NB4 (cell line): ENCODE measurements at places on chromosomes 2 and 18.
A peak's percentile ranks its signal among the peaks of the same experiment; 100 is the strongest.

- no peak for DNase-seq
These were observed 1281.9 kb upstream of the PIK3C3 start for GRCh38 chr18:40673150-40673549.

- DNase-seq = peak; percentile 52
These were observed 844.3 kb downstream of the MBD2 start for GRCh38 chr18:53380063-53380639.

DNA sequence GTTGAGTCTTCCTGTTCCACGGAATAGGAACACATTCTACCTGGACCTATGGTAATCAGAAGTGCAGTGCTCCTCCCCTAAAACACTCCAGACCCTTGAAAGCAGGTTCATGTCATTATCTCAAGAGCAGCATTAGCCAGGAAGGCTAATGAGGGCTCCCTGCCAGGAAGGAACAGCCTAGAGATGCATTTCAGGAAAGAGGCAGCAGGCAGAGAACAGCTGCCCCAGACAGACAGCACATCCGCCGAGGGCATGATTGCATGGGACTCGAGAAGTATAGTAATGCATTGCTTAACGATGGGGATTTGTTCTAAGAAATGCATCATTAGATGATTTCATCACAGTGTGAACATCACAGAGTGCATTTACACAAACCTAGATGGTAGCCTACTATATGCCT, 171.5 kb downstream of the ALK start:
- no peak for DNase-seq

GRCh38 chr2:28437918-28438317, 45.3 kb downstream of the FOSL2 start:
- no peak for DNase-seq

DNA sequence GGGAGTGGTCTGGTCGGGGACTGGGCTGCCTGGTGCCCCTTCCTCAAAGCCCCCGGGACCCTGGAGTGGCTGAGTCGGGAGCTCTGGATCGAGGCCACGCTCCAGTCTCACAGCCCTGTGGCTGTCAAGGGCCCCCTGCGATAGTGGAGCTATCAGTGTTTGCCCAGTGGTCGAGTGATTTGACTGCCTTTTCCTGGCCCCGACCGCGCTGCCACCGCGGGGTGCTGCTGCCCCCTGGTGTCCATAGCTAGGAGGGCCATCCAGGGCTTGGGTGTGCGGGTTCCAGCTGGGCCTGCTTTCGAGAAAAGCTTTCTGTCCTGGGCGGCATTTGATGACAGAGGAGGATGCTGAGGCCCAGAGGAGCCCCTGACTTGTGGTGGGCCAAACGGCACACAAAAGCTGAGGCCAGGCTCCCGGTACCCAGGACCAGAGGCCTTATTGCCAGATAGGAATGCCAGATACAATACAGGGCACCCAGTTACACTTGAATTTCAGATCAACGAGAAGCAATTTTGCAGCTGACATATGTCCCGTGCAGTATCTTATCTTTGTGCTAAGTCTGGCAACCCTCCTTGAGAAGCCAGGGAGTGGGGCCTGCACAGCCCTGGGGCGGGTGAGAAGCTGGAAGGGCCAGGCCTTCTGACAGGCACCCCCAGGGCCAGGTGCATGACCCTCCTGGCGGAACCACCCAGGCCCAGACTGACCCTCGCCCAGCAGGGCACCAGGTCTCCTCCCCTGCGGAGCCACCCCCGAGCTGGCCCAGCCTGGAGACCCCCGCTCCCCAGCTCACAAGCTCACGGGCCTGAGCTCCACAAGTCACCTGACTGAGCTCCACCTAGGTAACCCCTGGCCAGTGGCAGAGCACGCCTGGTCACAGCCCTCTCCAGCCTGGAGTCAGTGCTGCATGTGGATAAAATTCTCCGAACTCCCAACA, 13.0 kb downstream of the ODC1 start:
- peak; percentile 88 for DNase-seq

- DNase-seq = no peak
These were observed 48.7 kb downstream of the ATOH8 start for GRCh38 chr2:85802354-85803103.

GRCh38 chr2:70743677-70744076, 24.3 kb downstream of the ADD2 start:
- no peak for DNase-seq

DNA sequence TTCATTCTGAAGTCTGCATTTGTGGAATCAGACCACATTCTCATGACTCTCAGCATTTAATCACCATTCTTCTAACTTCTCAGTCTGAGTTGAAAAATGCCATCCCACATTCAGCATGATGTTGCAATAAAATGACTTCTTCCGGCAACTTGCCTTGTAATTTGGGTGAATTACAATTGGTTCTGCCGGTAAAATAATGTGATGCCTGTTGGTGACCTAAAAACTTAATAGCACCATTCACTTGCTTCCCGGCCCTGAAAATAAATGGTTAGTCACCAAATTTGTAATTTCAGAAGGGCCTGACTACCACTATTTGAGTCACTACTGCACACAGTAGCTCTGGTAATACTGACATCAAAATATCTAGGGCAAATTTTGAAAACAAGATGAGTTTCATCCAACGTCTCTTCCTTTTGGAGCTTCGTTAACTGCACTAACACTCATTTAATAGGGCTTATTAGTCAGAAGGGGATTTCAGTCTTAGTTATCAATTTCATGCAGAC, 637.1 kb upstream of the CHAC2 start:
- DNase-seq = no peak

GRCh38 chr2:168234407-168235085, 12.8 kb downstream of the STK39 start:
- DNase-seq = no peak

- DNase-seq = no peak
These were observed 659.2 kb upstream of the RAB6C start for GRCh38 chr2:129320288-129320687.

DNA sequence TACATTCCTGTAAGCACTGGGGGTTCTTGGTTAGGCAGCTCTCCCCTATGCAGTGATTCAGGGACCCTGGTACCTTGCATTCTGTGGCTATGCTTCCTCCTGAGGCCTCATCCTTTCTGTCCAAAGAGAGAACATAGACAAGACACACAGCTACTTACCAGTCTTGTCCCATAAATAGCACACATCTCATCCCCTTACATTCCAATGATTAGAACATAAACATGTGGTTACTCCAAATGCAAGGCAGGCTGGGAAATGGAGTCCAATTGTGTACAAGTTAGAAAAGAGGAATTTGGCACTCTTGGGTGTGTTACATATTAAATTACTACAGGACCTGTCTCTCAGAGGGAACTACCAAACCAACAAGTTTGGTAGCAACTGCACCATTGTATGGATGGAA, 171.3 kb downstream of the ARHGAP15 start:
- DNase-seq = no peak

- no peak for DNase-seq
These were observed 22.2 kb downstream of the TSN start for GRCh38 chr2:121777699-121778058.

DNA sequence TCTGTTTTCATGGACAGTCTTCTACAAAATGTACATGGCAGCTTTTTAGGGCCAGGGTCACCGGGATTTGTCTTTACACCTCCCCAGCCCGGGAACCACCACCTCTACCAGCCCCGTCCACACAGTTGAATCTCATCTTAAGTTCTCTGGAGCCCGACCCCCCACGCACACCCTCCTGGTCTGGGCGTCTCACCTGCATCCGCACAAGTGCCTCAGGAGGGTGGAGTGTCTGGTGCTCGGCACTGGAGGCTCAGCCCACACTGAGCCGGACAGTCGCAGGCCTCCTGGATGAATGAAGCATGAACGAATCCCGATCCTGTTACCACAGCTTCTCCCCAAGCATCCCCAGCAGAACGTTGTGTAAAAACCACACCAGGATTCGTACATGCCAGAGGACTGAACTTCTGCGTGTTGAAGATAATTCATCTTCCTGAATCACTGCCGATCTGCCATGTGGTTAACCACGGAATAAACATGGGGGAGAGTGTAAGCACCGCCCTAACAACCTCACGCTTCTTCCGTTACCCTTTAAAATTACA, 162.0 kb downstream of the RTP5 start:
- DNase-seq = peak; percentile 75

DNA sequence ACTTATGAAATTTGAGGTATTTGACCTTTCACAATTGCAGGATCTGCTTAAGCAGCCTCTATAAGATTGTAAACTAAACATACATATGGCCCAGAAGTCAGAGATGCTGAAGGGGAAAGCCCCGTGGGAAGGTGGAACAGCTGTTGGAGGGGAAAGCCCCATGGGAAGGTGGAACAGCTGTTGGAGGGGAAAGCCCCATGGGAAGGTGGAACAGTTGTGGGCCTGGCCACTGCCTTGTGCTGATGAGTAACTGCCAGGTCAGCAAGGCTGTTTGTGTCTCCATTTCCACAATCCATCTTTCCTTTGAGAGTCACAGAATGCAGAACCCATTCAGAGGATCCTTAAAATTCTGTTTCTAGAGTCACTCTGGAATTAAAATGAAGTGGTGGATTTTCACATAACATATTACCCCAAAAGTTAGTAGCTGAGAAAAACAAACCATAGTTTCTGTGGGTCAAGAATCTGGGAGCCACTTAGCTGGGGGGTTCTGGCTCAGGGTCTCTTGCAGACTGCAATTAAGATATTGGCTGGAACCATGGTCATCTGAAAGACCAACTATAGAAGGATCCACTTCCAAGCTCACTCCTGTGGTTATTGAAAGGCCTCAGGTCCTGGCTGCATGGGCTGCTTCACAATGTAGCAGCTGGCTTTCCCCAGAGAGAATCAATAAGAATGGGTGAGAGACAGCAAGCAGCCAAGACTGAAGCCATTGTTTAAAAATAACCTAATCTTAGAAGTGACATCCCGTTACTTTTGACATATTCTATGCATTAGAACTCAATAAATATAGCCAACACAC, 86.6 kb upstream of the CAVIN2 start:
- no peak for DNase-seq

- DNase-seq = peak; percentile 85
These were observed 22.8 kb downstream of the ICA1L start for GRCh38 chr2:202848813-202849212.

DNA sequence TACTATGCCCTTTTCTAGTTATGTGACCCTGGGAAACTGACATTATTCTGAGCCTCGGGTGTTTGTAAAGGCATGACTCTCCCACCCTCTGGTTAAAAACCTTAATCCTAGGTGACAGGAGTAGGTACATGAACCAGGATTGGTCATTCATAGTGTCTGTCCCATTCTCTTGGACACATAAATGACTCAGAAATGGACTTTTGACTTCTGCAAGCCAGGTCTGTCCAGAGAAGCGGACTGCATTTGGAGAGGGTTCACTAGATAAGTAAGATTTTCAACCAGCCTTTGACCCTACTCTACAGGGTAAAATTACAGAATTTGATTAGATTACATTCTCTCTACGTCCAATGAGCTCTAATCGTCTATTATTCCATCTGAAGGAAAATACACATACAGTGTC, 285.9 kb downstream of the DPP10 start:
- no peak for DNase-seq

DNA sequence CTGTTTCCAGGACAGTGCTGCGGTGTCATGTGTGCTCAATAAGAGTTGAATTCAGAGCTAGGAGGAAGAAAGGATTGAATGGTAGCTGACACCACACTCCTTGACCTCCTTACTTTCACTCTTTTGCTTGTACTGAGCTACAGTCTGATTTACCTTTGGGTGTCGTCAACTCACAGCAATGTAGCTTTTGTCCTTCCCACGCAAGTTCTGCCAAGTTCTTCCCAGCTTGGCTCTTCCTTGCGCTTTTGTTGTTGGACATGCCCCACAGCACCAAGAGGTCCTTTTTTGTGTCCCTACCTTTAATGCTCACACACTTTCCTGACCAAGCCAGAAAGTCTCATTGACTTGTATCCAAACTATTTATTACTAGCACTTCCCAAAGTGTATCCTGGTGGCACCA, 38.3 kb upstream of the ITGB6 start:
- DNase-seq = no peak

DNA sequence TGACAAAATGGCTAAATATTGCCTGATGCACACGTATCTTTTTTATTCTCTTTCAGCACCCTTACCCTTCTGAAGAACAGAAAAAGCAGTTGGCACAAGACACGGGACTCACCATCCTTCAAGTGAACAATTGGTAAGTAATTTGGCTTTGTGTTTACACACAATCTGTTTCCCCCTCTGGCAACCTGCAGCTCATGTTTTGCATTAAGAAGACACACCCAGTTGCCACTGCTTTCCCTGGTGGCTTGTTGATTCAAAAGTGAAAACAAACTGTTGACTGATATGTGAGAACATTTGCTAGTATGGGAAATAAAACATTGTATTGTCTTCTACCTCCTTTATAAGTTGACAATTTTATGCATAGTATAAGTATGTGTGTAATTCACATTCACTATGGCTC, 113.0 kb downstream of the MEIS1 start:
- no peak for DNase-seq

- DNase-seq = no peak
These were observed 206.2 kb downstream of the RTP5 start for GRCh38 chr2:242075696-242076095.

- DNase-seq = no peak
These were observed 61.0 kb downstream of the RPL37A start for GRCh38 chr2:216559625-216560156.

GRCh38 chr2:230570987-230571386, 141.7 kb upstream of the CAB39 start:
- DNase-seq = no peak

- DNase-seq = peak; percentile 24
These were observed 71.0 kb downstream of the HS1BP3 start for GRCh38 chr2:20579866-20580265.

DNA sequence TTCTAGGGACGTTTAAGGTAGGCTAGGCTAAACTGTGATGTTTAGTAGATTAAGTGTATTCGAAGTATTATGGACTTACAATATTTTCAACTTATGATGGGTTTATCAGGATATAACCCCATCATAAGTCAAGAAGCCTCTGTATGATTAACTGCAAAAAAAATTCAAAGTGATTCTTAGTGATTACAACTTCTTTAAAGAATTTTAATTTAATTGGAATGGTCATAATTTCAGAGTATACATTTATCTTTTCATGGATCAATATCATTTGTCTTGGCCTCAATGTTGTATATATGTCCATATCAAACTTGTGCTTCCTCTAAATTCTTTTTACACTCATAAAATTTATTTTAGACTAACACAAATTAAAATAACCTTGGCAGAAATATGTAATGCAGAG, 183.3 kb upstream of the LRP1B start:
- DNase-seq = no peak
